Stimulated activated CD8-positive, alpha-beta memory T cell treated with anti-CD3 and anti-CD28 coated beads, Interleukin-2, amount 100 ng/mL, for 1 hour (primary cell): ENCODE measurements at places on chromosomes 1 and 21.

- DNase-seq = no peak
These were observed 2.0 kb downstream of the KANK4 start for GRCh38 chr1:62317021-62317768.

GRCh38 chr1:183580281-183580682 is 10.0 kb downstream of the NCF2 start:
- DNase-seq = no peak

- no peak for DNase-seq
These were observed 23.3 kb upstream of the RXRG start for GRCh38 chr1:165468253-165468652.

GRCh38 chr1:85707267-85707989 is 805 bp downstream of the ZNHIT6 start:
- DNase-seq = no peak

DNA sequence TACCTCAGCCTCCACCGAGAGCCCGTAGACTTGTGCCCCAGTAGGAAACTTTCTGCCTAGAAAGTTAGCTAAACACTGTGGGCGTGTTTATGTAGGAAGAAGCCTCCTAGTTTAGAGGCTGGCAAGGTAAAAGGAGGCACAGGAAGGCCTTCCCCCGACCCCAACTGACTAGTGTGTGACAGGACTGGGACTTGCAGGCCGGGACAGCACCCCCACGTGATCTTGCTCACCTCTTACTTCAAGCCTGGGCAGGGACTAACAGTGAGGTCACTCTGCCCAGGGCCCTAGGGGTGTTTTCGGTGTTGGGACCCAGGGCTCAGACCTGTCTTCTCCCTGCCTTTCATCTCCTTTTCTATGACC is 392 bp upstream of the TAGLN2 start:
- DNase-seq = no peak

DNA sequence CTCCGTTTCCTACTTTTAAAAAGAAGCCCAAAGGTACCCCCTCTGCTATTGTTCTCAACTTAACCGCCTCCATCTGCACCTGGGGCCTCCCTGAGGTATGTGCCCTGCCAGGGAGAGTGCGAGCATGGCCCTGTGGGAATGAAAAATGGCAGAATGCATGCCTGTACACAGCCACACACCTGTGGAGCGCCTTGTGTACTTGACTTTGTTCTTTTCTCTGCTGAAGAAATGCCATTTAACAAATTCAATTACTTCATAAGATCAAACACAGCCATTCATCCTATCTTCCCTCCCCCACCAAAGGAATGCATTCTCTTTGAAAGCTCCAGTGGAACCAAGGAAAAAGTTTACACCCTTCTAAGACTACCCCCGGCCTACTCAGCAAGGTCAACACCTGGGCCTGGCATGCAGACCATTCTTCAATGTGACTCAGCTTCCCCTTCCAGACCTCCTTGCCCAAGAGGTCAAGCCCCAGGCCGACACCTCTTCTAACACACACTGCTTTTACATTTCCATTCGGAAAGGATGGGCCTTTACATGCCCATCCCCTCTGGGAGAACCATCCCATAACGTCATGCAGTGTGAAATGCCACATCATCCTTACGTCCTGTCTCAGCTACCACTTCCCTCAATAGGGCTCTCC is 123.7 kb downstream of the SMYD2 start:
- DNase-seq = no peak

DNA sequence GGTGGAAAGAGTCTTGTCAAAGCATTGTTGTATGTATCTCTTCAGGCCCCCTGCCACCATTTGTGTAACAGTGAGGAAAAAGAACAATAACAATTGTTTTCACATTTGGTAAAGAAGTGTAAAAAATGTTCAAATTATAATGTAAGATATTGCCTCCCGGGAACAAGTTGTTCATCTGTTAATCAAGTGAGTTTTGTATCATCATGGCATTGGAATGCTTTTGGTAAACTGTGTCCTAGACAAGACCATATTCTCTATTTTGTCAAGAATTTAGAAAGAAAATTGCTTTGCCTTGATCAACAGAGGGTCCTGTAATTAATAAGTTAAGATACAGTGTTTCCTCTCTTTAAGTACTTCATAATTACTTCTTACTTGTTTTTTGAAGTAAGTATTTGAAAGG is 692.0 kb upstream of the NR5A2 start:
- DNase-seq = no peak

DNA sequence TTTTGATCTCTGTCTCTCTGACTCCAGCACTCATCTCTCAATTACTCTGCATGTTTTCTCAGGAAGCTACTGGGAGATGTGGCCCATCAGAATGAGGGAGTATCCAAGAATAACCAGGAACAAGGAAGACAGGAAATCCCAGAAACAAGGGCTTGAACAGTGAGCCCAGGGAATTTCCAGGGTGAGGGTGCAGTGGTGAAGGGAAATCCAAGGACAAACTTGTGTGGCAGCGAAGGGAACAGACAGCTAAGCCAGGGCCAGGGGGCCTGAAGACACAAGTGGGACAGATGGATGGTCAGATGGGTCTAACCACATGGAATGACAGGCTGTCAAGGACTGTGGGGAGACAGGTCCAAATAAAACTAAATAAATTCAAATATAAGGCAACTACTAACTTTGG is 121.8 kb upstream of the ERRFI1 start:
- no peak for DNase-seq

DNA sequence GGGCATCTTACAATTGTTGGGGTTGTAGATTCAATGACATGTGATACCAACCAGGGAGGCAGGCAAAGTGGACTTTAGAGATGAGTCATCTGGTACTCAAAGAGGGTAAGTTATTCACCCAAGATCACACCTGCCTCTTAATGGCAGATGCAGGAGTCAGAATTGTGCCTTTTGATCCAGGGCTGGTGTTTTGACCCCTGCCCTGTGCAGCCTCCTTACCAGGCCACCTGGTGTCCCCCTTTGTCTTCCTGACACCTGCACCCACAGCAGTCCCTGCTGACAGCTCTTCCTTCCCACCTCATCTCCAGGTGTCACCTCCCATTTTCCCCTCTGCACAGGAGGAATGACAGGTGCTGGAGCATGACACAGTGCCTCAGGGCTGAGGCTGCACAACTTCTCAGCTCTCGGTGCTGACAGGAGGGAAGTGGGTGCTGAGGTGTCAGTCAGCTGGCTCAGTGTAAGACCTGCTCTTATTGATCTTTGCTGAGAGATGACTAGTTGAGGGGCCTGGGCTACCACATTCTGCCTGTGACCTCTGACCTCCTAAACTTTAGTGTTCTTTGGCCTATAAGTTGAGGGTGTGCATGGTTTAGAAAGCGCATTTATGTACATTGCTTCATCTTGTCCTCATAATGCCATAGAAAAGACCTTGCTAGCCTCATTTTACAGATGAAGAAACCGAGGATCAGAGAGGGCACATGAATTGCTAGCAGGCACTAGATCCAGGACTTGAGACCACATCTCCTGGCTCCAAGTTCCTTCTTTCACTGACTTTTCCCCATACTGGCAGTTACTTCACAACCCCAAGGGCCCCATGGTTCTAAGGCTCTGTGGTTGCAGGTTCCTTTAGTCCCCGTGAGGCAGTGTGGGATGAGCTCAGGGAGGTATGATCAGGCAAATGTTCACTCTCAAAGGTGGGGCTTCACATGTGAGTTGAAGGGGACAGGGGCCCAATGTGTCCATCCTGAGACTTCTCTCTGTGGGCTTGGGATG is 31.3 kb downstream of the CACNA1E start:
- DNase-seq = no peak
